ENCODE measurements at places on chromosomes 6 and 20.
A peak's percentile ranks its signal among the peaks of the same experiment; 100 is the strongest.

- DNase-seq, result no peak
Measured at GRCh38 chr20:45970646-45971424, 1.2 kb downstream of the ZNF335 start.

DNA sequence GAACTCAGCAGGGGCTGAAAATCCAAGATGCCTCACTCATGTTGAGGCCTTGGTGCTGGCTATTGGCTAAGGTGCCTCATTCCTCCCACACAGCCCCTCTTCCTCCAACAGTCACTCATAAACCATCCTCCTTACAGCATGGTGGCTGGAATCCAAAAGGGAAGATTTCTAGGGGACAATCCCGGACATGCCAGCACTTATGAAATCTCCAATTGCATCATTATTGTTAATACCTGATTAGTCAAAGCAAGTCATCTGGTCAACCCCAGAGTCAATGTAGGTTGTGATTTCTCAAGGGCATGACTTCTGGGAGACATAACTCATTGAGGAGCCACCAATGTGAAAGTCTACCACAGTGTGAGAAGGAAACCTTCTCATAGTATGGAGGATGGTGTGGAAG is 506.6 kb upstream of the NOX3 start:
- DNase-seq, result no peak

- DNase-seq, result no peak
Measured at GRCh38 chr6:90136837-90137568, 159.6 kb downstream of the BACH2 start.

DNA sequence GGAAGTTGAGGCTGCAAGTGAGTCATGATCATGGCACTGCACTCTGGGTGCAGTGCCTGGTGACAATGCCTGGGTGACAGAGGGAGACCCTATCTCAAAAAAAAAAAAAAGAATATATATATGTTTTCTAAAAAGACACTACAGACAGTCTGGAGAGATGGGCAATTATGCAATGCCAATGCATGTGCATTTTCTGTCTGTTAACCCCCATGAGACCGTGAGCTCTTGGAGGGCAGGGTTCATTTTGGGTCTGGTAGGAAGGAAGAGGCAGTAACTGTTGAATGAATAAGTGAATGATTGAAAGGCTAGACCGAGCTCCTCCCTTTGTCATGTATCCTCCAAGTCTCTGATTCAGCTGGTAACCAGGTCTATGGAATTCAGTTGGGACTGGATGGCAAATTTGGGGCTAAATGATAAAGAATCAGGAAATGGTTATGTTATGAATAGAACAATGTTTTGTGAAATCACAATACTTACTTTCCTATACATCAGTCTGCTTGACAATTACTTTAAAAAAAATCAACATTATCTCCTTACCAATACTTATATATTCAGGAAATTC is 5.6 kb upstream of the BLCAP start:
- DNase-seq, result no peak

- no peak for DNase-seq
Measured at GRCh38 chr20:32509639-32510066, 75.5 kb downstream of the NOL4L start.

DNA sequence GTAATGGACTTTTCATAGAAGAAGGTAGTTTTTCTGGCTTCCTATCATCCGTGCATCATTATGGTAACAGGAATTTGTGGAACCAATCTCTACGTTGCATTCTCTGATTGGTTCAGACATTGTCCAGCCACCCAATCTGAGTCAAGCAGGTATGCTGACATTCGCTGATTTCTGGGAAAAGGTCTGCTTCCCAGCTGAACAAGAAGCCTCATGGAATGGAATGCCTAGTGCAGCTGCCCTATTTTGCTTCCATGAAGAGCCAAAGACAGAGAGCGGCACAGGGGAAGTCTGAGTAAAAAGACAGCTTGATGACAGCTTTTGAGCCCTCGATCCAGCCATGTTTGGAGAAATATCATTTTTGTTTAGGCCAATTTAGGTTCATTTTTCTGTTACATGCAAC is 38.5 kb upstream of the TXLNB start:
- DNase-seq, result no peak

GRCh38 chr20:45052698-45053429 is 48.1 kb downstream of the KCNS1 start:
- no peak for DNase-seq

DNA sequence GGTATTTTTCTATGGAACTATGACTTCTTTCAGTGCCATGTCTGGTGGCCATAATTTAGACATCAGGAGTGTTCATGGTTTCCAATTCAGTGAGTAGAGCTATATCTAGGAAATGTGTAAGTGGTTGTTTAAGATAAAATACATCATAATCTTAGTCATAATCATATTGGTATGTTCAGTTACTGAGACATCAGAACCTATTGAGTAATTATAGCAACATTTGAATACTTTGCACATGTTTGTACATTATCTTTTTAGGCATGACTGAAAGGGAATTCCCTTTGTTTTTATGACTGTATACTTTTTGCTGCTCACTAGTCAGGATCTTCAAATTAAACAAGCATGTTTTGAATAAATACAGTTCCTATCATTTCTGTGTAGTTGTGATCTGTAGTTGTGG is 64.0 kb downstream of the STXBP5 start:
- no peak for DNase-seq

DNA sequence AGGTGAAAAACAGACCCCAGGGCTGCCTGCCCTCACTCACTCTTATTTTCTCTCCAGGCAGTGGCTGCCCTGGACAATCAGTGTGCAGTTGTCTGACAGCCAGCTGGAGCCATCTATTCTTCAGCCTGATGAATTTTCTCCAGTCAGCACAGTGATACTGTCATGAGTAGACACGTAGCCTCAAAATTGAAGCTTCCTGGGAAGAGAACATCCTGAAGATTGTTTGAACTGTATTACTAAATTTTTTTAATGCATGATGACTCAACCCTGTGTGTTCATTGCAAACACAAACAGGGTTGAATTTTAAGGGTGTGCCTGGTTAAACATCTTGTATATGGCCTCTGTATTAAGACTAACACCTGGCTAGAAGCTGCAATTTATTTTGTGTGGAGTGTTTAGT is 49.8 kb upstream of the STXBP5 start:
- no peak for DNase-seq

- DNase-seq, result no peak
Measured at GRCh38 chr6:93182938-93183479, 236.3 kb downstream of the EPHA7 start.

DNA sequence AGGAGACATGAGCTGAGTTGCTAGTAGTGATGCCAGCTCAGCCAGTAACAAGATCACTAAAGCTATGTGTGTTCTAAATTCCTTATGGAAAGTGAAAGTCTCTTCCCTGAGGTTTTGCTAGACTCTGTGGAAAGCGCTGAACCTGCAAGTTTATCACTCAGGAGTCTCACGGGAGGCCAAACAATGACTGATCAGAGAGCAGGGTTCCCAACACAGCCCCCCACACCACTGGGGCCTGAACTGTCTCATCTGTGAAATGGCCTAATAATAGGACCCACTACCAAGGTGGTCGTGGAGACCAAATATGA is 19.9 kb downstream of the ACSS1 start:
- no peak for DNase-seq

- DNase-seq, result no peak
Measured at GRCh38 chr6:118959903-118960302, 24.9 kb upstream of the MCM9 start.

- DNase-seq, result no peak
Measured at GRCh38 chr6:150666071-150666470, 66.4 kb downstream of the PLEKHG1 start.

GRCh38 chr6:85971238-85971637 is 328.6 kb upstream of the SYNCRIP start:
- no peak for DNase-seq

DNA sequence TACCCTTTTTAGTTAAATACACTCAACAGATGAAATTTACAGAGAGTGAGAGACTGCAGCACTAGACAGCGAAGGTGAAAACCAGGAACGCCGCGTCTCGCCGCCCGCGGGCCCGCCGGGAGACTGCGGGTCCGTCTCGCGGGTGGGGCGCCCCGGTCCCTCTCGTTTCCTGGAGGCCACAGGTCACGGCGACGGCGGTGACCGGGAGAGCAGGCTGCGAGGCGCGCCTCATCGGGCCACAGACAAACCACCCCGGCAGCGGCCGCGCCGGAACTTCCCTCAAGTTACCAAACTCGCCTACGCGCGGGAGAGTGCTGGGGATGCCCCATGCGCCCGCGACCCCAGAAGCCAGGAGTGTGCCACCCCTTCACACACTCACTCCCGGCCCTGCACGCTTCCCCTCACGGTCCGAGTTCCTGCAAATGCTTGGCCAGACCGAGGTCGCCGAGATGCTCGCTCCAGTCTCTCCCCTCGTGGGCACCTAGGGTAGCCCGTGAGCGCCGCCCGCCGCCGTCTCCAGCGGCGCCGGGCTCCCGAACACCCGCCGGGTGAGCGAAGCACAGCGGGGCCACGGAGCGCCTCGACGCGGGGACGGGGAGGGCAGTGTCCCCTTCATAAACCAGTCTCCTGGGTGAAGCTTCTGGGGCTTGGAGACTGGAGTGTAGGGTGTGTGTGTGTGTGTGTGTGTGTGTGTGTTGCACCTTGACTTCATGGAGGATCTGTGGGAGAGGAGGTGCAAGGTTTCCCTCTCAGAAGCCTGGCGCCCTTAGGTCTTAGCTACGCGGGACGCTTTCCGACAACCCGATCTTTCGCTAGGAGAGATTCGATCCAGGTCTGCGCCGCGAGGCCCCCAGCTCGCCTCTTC is 1.4 kb downstream of the BACH2 start:
- DNase-seq, result peak; percentile 71
